Heart right ventricle (tissue), 16 donors: ENCODE measurements at places on chromosomes 12 and 14. TPM values are rescaled to one million over a fixed set of nuclear protein-coding genes. Genes with fewer than 3 reads are reported as not detected.

Gene SSPN
- 5.9 TPM for polyA plus RNA-seq

Gene ZC2HC1C
- polyA plus RNA-seq = 14.6 TPM

Gene ERGIC2
- polyA plus RNA-seq = 50.0 TPM

DNA sequence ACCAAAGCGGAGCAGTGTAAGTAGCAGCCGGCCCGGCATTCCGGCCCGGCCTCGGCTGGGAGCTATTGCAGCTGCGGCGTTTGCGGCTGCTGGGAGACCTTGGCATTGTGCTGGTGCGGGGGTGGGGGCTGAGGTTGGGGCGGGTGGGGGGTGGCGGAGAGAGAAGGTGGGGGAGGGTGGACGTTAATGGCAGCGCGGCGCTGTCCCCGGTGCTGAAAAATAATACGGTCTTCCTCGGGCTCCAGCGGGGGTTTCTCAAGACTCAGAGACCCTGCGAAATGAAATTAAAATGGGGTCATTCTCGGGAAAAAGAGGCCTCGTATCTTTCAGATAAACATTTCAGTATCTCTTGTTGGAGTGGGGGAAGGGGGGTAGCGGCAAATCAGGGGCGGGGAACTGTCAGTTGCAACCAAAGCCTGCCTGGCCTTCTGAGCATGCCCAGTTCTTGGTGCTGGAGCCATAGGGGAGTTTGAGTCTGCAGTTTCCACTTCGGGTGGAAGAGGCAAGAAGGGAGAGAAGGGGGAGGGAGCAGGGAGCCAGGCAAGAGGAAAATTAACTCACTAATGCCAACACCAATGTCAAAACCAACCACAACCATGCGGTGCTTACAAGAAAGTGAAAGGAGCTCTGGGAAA lies 414 bp downstream of the UNC79 start:
- no peak for DNase-seq

DNA sequence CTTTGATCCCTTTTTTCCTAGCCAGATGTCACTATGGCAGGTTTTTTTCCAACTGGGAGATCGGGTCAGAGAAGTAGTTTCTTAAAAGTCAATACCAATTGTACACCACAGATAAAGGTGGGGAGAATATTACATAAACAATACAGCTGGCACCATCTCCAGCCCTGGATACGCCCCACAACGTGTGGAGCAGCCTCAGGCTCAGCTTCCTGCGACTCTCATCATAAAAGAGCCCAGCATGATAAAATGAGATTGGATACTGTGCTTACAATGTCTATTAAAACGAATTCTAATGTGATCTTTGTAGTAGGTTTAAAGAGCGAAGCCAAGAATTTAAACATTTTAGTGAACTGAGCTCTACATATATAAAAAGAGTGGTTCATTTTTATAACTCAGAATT lies 21.5 kb downstream of the EFCAB11 start:
- no peak for DNase-seq

GRCh38 chr12:74317078-74317601 lies 220.5 kb upstream of the ATXN7L3B start:
- DNase-seq = no peak

- DNase-seq = no peak
Measured at GRCh38 chr12:91230841-91231240, 48.2 kb upstream of the DCN start.

DNA sequence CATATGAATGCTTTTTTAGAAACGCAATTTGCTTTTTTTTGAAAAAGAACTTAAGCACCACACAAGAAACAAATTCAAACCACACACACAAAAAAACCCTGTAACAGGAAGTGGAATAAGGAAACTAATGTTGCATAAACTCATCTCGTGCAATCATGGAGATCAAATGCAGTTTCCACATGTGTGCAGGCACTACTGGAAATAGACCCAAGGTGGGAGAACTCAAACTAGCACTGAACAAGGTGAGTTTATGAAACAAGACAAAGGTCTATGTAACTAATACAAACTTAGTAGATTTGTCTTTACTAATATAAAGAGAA lies 17.5 kb downstream of the NIN start:
- DNase-seq = no peak

GRCh38 chr12:109098183-109098604 lies 797 bp downstream of the UNG start:
- DNase-seq = peak; percentile 70

DNA sequence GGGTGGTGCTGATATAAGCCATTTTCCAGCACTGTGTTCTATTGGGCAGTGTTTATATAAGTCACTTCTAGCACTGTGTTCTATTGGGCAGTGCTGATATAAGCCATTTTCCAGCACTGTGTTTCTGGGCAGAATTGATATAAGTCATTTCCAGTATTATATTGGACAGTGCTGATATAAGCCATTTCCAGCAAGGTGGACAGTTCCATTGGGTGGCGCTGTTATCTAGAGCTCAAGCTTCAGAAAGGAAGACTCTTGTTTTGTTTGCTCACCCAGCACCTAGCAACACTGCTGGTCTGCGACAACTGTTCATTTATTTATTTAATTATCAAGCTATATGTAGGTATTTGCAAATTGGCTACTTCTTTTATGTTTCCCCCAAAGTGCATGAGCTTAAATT lies 690.3 kb downstream of the AACS start:
- no peak for DNase-seq

GRCh38 chr12:118467641-118468305 lies 91.4 kb downstream of the SUDS3 start:
- DNase-seq = no peak
